ENCODE measurements at places on chromosomes 4 and X.

DNA sequence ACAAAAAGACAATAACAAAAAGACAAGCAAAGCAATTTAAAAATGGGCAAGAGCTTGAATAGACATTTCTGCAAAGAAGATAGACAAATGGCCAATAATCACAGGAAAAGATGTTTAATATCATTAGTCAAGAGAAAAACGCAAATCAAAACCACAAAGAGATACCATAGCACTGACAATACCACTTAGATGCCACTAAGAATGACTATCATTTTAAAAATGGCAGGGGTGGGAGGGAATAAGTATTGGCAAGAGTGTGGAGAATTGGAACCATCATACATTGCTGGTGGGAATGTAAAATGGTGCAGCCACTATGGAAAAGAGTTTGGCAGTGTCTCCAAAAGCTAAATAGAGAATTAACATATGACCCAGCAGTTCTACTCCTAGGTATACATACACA, 15.1 kb upstream of the EXOC1 start:
- DNase-seq, result peak; percentile 52

GRCh38 chrX:26606971-26607370, 391.0 kb downstream of the MAGEB5 start:
- DNase-seq, result no peak

GRCh38 chrX:136762820-136763452, 17.8 kb downstream of the ARHGEF6 start:
- DNase-seq, result no peak

DNA sequence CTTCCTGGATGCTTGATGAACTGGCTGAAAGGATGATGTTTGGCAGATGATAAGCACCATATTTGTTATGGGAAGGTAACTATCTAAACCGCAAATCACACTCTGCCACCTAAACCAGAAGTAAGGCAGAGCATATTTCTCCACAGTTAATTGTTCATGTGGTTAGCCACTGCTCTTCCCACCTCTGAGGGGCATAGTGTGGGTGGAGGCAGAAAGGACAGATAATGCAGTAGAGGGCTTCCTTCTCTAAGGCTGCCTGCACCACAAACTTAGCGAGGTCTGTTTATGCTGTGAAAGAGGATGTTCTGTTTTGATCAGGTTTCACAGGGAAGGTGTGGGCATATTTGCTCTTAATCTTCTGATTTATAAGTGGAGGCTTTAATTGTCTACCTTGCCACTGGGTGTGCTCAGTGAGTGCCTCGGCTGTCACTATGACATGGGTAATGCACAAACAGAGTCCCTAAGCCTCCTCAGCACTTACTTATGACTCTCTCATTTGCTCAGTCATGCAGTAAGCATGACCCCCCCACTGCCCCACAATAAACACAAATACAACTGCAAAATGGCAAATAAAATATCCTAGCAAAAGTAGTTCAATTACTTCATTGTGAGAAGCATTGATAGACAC, 401.0 kb downstream of the TMA16 start:
- DNase-seq, result no peak

DNA sequence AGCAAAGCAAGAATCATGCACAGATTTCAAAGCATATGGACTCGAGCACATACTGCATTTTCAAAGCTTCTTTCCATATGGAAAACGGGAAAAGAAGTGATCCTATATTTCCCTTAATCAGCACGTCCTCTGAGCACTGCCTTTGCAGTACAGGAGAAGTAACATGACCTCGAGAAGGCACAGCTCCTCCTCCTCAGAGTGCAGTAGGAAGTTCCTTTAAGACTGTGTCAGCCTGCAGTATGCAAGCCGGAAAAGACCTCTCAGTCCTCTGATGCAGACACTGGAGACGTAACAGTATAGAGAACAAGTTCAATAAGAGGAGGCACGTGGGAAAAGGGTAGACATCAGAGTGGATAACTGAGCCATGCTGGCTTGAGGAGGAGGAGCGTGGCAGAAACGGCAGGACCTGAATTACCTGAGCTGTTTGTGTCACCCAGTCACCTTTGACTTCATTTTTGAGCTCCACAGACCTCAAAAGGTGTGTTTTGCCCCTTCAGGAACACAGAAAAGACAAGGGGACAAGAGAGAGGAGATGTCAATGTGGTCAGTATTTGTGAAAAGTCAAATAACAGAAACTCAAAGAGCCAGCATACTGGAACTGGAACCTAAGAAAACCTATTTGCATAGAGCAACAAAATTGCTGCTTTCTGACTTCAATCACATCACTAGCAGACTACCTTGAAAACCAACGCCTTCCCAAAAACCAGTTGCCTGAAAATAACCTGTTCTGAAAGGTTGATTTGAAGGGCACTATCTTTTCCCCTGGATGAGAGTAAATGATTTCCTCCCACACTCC, 20.8 kb downstream of the IRF2 start:
- peak; percentile 81 for DNase-seq

GRCh38 chr4:95107635-95108034, 349.9 kb downstream of the BMPR1B start:
- peak; percentile 74 for DNase-seq

DNA sequence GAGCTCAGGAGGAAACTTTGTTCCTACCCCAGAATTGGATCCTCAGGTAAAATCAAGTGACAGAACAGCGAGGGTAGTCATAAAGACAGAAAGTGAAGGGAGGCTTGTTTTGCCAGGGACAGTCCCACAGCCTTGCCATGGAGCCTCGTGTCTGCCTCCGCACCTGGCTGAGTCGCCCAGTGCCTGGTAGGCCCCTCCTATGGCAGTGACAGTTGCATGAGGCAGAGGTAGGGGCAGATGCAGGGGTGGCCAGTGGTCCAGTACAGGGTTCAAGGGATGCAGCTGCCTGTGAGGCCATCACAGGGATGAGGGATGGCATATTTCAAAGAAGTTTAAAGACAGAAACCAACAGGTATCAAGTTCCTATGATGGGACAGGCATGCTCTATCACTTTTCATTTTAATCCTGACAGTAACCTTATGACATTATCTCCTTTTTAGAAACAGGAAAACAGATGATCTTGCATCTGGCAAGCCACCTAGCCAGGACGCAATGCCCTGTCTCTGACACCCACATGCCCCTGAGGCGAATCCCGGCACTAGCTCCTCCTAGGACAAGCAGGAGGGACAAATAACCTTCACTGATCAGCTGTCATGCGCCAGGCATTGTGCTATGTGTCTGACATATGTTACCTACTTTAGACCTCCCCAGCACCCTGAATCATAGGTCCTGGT, 127.4 kb upstream of the ENPP6 start:
- DNase-seq, result no peak

DNA sequence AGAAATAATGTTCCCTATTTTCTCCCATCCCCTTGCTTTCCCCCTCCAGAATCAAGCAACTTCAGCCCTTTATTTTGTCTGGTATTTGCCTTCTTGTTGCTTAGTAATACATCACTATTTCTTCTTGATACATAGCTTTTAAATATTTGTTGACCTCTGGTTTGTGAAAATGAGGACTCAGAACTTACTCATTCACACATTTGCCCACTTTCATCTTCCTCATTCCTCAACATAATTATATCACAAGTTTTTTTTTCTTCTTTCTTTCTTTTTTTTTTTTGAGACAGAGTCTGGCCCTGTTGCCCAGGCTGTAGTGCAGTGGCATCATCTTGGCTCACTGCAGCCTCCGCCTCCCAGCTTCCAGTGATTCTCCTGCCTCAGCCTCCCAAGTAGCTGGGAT, 28.9 kb upstream of the NDUFC1 start:
- peak; percentile 49 for DNase-seq

GRCh38 chr4:162727232-162727631, 439.5 kb downstream of the NAF1 start:
- DNase-seq, result no peak

DNA sequence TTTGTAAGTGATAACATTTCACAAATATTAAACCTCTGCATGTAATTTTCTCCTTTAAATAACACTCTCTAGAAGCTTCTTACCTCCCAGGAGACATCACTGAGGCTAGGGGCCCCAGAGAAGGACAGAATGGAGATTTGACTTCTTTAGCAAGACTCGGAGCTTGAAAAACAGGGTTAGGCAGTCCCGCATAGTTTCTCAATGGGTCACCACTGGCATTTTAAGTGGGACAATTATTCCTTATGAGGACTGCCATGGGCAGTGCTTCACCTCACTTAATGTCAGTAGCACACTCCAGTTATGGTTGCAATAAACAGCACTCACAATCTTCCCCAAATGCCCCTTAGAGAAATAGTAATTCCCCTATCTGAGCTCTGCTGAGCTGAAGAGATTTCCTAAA, 66.7 kb upstream of the NOCT start:
- no peak for DNase-seq

- no peak for DNase-seq
Observed at GRCh38 chr4:7778510-7779431, 160.9 kb downstream of the AFAP1 start.

DNA sequence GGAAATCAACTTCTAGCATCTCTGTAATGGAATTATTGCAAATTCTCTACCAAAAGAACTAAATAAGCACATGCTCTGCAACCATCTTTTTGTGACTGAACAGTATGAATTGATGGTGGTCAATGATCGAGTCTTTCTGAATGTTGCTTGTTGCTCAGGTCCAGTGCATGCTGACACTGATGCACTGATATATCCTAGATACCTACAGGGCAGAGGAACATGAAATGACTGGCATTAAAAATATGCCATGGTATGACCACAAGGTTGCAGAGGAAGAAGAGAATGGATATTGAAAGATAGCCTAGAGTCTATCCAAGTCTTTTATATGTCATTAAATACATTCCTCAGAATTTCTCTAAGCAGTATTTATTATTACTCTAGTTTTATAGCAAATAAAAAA, 692.8 kb upstream of the TENM3 start:
- no peak for DNase-seq

DNA sequence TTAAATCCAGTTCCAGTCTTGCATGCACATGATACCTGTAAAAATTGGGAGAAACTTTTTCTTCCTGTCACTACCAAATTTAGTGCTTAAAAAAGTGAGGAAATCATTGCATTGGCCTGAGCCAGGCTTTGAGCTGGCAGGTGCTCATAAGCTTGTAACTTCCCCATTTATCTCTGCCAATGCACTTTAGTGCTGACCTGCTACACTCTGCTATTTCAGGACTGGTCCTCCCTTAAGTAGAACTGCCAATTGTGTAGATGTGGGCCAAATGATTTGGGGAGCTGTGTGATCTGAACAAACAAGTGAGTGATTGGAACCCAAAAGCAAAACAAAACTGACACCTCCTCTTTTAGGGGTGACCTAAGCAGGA, 51.8 kb downstream of the ZNF827 start:
- DNase-seq, result no peak

- DNase-seq, result no peak
Observed at GRCh38 chr4:168199260-168199957, 107.1 kb downstream of the ANXA10 start.

GRCh38 chr4:52372269-52372668, 286.8 kb downstream of the USP46 start:
- no peak for DNase-seq

DNA sequence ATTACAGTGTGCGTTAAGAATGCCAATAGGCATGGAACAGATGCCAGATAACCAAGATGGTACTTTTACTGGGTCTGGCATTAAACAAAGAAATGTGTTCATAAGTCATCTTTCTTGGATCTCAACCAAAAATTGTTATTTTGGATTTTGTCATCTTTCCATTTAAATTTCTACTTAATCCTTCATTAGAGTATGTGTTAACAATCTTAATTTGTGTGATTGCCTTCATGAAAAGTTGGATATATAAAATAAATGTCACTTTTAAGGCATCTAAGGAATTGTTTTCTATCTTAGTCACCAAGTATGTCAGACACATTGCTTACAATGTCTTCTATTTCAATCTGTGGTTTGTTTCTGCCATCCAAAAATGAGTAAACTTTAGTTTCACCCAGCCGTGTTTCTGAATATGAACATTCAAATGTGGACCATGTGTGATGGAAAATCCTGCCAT, 87.5 kb downstream of the PALLD start:
- DNase-seq, result peak; percentile 91

GRCh38 chrX:40727581-40728252, 7.6 kb downstream of the MED14 start:
- no peak for DNase-seq

DNA sequence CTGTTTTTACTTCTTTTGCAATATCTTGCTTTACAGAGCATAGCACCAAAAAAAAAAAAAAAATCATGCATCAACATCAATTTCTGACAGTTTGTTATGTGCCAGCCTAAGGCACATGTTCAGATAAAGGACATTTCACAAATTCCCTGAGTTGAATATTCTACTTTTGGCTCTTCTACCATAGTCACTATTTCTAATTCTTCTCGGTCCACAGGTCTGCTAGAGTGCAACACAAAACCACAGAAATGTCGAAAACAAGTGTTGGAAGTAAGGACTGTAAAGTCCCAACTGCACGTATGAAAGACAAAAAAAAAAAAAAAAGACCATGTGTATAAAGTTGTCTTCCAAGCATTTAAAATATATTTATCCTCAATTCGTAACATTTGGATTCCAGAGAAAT, 494.2 kb upstream of the INTU start:
- DNase-seq, result peak; percentile 26

Data from fibroblast of skin of scalp (primary cell).